ENCODE measurements at places on chromosomes 3 and 15.

DNA sequence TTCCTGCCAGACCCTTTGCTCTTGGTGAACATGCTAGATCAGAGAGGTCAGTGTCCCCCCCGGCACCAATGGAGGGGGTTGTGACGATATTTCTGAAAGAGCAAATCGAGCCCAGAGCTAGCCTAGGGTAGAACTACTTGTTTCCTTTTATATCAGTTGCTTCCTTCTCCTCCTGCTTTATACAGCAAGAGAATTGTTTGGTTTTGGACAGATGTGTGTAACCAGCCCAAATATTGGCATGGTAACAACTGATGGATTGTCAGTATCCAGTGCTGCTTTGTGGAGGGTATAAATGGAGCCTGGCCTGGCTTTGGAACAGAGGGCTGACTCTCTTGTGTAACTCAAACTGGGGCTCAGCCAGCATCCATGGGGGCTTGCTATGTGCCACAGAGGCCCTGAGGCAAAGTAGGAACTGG lies 27.2 kb downstream of the SNX1 start:
- no peak for DNase-seq

- no peak for DNase-seq
Observed at GRCh38 chr3:138845771-138846173, 11.0 kb upstream of the PIK3CB start.

GRCh38 chr3:167078070-167078622 lies 302.0 kb downstream of the ZBBX start:
- no peak for DNase-seq

DNA sequence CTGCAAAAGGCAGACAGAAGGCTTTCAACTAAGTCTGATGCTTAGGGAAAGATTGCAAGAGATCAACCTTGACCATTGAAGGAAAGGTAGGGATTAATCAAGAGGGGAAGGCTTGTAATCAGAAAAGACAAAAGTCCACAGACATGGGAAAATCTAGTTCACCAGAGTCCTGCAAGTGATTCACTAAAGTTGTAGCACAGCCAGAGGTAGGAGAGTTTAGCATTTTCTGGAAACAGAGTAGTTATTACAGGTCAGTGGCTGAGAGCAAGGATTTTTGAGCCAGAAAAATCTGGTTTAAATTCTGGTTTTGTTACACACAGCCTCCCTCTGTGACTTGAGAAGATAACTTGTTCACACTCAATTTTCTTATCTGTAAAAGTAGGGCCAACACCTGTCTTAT lies 35.3 kb upstream of the DPPA4 start:
- no peak for DNase-seq

DNA sequence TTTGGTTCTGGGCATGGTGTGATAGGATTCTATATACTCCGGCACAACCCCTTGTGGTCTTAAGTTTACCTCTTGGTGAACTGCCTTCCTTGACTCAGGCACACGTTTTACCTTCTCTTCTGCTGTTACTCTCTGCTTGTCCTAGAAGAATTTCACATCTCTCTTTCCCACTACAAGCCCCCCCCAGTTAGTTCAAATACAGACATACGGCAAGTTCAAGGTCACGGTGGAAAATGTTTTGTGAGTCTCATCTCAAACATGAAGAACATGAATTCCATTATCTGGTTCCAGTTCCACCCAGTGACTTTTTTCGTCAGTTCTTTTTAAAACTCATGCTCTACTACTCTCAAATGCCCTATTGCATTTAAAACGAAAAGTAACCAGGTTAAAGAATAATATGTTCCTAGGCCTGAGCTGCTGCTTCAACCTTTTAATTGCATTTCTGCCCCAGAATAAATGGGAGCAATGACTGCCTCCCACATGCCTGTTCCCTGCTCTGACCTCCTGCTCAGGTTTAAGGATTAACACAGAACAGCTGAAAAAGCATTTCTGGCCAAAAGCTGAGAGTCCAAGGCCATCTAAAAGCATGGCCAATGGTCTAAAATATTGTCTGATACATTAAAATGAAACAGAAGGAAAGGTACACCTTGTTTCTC lies 132.8 kb downstream of the OSBPL10 start:
- DNase-seq = no peak

DNA sequence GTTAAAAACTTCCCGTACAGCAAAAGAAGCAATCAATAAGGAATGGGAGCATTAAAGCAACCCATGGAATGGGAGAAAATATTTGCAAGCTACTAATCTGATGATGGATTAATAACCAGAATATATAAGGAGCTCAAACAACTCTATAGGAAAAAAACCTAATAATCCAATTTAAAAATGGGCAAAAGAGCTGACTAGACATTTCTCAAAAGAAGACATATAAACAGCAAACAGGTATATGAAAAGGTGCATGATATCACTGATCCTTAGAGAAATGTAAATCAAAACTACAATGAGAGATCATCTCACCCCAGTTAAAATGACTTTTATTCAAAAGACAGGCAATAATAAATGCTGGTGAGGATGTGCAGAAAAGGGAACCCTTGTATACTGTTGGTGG lies 52.7 kb upstream of the POU1F1 start:
- no peak for DNase-seq

DNA sequence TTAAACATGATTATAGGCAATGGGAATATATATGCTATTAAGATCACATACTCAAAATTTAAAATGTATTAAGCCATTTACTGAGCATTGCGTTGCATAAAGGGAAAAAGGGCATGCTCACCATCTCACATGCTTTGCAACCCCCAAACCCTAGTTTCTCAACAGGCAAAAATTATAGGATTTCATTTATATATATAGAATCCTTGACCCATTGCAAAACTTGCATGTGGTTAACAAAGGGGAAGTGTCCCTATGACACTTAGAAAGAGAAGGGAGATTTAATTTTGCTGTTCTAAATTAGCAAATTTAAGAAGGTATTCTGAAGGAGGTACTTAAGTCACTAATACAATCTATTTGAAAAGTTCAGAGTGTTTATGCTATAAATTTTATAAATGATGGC lies 837.8 kb downstream of the DIPK2A start:
- DNase-seq = no peak

DNA sequence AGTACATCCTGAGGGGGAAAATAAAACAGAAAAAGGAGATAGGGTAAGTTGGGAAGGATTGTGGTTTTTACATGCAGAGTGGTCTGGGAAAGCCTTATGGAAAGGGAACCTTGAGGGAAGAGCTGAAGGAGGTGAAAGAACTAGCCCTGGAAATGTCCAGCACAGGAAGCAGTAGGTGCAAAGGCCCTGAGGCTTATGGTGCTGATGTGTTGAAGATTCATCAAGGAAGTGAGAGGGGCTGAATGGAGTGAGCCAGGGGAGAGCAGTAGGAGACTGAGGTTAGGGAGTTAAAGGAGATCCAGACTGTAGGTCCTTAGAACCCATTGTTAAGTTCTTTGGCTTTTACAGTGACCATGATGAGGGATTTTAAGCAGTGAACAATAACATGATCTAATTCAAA lies 33.0 kb downstream of the ATP1B3 start:
- DNase-seq = no peak

GRCh38 chr3:190081389-190081788 lies 39.3 kb downstream of the P3H2 start:
- no peak for DNase-seq

- DNase-seq = no peak
Observed at GRCh38 chr3:5191555-5192304, 4.2 kb downstream of the EDEM1 start.

- DNase-seq = no peak
Observed at GRCh38 chr3:118946449-118946848, 88.2 kb downstream of the IGSF11 start.

GRCh38 chr3:62312201-62312600 lies 61.1 kb downstream of the FEZF2 start:
- no peak for DNase-seq

DNA sequence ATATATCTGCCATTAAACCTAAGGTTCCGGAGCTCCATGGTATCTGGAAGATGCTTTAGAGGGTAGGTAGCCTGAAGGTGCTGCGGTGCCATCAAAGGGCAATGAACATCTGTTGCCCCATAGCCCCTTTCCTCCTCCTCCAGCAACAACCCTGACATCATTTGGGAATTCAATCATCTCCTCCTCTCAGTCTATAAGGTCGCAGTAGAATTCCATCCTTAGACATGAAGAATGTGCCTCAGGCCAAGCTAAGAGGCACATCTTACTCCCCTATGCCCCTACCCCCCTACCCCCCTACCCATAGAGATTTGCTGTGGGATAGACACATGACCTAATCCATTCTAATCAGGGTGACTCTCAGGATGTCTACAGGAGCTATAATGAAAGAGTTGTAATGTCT lies 1099.7 kb upstream of the CFAP20DC start:
- no peak for DNase-seq

DNA sequence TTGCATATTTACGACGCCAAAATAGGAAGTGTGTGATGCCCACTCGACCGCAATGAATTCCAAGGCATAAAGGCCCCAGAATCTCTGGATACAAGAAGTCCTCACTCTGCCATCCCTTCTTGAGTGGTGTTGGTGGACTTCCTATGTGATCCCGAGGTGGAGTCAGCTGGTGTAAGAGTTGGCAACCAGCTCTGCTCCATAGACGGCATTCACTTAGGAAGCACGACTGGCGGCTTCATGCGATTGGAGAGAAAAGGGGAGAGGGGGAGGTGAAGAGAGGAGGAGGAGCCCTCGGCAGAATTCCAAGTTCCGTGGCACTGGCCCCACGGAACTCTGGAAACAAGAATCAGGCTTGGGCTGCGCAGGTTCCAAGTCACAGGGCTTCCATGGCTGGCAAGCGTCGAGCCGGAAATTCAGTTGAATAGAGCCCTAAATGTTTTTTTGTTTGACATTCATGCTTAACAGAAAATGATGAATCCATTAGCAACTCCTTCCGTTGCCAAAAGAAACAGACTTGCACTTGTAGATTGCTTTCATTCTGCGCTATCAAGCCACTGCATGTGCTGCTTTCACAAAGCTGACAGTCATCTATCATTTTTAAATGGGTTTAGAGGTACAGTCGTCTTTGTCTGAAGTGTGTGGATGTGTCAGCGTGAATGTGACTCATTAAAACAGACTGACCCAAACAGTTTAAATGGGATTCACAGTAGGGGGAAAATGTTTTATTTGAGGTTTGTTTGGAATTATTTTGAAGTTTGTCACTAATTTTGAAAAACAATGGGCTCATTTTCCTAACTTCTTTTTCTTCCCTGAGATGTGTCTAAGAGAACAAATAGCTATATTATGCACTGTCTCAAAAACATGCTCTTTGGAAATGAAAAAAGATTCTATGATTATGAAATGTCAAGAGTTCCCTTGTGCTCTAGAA lies 428.3 kb upstream of the ATP11B start:
- DNase-seq = no peak

GRCh38 chr3:1318296-1319005 lies 225.6 kb downstream of the CNTN6 start:
- no peak for DNase-seq

GRCh38 chr15:88995449-88995848 lies 82.3 kb upstream of the MFGE8 start:
- DNase-seq = no peak

GRCh38 chr3:190491533-190492054 lies 22.3 kb upstream of the IL1RAP start:
- DNase-seq = no peak

DNA sequence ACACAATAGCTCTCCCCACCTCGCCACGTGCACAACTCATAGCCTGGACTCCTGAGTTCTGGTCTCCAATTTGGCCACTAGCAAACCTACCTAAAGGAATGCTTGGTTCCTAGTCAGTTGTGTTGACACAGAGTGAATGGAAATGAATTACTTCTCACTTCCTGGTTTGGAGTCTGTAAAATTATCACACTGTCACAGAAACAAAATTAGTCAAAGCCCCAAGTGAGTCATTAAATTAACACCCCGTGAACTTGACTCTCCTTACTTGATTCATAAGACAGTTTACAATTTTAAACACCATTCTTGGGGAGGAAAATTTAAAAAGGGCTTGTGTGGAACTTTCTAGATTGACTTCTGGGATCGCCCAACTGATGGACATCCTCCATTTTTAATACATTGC lies 276.2 kb upstream of the CTNNB1 start:
- DNase-seq = no peak

GRCh38 chr15:36757189-36757814 lies 177.9 kb downstream of the CDIN1 start:
- DNase-seq = no peak

GRCh38 chr3:189393598-189393997 lies 221.8 kb downstream of the TPRG1 start:
- no peak for DNase-seq

GRCh38 chr3:2540115-2540514 lies 441.4 kb downstream of the CNTN4 start:
- no peak for DNase-seq

- DNase-seq = no peak
Observed at GRCh38 chr15:42079401-42079908, 14.9 kb downstream of the PLA2G4D start.

DNA sequence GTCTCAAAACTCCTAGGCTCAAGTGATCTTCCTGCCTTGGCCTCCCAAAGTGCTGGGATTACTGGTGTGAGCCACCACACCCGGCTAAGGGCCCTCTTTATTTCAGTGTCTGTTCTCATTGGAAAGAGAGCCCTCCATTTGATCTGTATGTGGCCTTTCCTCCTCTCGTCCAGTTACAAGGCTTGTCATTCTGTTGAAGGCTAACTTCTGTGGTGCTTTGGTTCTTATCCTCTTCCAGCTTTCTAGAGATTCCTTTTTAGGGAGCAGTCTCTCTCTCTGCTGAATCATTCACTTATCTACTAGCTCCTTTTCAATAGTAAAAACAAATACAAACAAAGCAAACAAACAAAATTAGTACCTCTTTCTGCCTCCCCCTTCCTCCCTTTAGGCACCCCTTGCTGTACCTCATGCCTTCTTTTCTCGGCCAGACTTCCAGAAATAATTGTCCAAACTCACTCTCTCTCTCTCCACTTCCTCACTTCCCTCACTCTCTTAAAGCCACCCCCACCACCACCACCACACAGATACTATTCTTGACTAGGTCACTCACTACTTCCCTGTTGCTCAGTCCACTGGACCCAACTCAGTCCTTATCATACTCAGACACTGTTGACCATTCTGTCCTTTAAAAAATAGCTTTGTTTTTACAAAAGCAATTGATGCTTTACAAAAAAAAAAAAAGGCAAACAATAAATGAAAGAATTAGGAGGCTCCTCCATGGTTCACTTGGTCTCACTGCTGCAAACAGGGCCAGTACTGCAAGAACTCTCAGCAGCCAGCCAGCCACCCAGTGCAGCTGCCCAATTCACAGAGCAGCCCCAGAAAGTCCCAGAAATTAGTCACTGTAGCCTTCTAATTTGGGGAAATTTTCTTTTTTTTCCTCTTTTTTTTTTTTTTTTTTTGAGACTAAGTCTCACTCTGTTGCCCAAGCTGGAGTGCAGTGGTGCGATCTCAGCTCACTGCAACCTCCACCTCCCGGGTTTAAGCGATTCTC lies 31.7 kb upstream of the RAB11A start:
- DNase-seq = no peak

DNA sequence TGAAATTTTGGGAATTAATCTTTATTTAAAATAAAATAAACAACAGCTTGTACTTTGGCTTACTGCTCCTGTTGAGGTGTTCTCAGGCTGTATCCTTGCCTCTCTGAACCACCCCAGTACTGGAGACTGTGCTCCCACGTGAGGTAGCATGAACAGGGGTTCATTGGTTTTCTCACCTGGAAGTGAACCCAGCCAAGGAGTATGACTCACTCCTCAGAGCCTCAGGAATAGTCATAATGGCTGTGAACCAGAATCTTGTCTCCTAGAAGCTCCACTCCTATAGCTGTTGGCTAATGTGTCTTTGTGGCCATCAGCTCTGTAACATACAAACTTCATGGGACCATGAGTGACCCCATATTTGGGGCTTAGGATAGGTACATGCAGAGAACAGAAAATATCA lies 122.5 kb upstream of the ST8SIA2 start:
- DNase-seq = no peak

- no peak for DNase-seq
Observed at GRCh38 chr3:54714035-54714434, 213.8 kb downstream of the LRTM1 start.

GRCh38 chr3:27449530-27450150 lies 34.5 kb downstream of the SLC4A7 start:
- no peak for DNase-seq
